ENCODE measurements at places on chromosomes 5 and 9. TPM values are rescaled to one million over a fixed set of nuclear protein-coding genes. Genes with fewer than 3 reads are reported as not detected.

GRCh38 chr5:83517072-83517687 lies 45.6 kb downstream of the VCAN start:
- DNase-seq: peak; percentile 86

TDRD7 gene
- 8.0 TPM for total RNA-seq

SPTAN1 gene
- total RNA-seq: 354 TPM

GRCh38 chr9:125637241-125637640 lies 69.8 kb downstream of the MAPKAP1 start:
- no peak for DNase-seq

DND1 gene
- not detected for total RNA-seq

- no peak for DNase-seq
Observed at GRCh38 chr9:36992501-36993316, 41.4 kb downstream of the PAX5 start.

ANKH gene
- total RNA-seq: 130 TPM

GRCh38 chr5:169013208-169013728 lies 287.7 kb downstream of the SLIT3 start:
- DNase-seq: no peak

GRCh38 chr9:27195191-27195590 lies 86.2 kb downstream of the TEK start:
- no peak for DNase-seq

GRCh38 chr5:179370490-179371120 lies 25.3 kb upstream of the ADAMTS2 start:
- peak; percentile 58 for DNase-seq
